Femur (tissue), 1 donor: ENCODE measurements at places on chromosomes 1 and 21.
A peak's percentile ranks its signal among the peaks of the same experiment; 100 is the strongest.

DNA sequence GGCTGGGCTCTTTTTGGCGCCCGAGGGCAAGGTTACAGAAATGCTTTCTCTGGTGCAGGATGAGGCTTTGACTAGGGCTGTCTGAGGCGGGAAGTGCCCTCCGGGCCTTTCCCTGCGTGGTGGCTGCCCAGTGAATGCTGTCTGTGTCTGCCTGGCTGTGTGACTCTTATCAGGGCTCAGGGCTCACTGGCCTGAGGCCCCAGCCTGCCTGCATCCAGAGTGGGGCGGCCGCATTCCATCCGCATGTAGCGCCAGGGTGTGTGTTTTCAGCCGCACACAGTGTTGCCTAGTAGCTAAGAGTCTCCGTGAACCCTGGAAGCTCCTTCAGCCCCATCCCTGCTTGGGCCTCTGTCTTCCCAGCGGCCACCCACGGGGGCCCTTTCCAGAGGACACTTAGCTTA lies 59.1 kb downstream of the FAAP20 start:
- DNase-seq = peak; percentile 95

DNA sequence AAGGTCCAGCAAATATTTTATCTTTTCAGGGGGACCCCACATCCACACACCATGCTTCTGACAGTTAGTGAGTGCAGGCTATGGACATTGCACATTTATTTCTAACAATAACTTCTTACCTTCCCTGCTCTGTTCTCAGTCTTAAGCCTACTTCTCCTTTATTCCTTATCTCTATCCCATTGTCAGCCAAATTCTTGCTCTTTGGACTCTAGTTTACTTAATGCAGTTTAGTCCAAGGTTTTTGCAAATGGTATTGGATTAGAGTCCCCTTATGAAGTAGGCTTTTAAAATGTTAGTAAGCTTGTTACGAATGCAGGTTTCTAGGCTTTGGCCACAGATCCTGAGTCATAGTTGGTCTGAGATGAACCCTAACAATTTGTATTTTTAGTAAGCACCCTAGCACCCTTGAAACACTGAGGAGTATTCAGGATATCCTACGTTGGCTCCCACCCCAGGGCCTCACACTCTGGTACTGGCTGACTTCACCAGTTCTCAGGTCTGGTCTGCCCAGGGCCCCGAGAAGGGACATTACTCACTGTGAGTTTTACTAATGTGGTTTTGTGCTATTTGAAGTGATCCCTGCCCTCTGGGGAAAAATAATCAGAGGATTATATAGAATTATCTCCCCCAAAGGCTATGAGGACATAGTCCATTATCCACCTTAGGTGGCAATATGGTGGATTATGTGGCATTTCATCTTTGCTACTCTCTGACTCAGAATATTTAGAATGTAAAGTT lies 239.5 kb downstream of the TGFB2 start:
- DNase-seq = no peak

- DNase-seq = no peak
These were observed 34.3 kb downstream of the ACTN2 start for GRCh38 chr1:236720611-236721010.

DNA sequence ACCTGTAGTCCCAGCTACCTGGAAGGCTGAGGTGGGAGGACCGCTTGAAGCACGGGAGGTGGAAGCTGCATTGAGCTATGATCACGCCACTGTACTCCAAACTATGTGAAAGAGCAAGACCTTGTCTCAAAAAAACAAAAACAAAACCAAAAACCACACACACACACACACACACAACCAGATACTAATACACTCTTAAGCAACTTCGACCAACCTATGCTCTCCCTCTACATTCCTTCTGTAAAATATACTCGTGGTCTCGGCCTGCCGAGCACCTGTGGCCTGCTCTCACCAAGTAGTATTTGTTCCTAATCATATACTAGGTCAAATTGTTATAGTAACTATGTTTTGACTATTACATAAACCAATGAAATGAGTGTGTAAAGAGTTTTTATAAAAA lies 13.5 kb upstream of the SYT2 start:
- no peak for DNase-seq

DNA sequence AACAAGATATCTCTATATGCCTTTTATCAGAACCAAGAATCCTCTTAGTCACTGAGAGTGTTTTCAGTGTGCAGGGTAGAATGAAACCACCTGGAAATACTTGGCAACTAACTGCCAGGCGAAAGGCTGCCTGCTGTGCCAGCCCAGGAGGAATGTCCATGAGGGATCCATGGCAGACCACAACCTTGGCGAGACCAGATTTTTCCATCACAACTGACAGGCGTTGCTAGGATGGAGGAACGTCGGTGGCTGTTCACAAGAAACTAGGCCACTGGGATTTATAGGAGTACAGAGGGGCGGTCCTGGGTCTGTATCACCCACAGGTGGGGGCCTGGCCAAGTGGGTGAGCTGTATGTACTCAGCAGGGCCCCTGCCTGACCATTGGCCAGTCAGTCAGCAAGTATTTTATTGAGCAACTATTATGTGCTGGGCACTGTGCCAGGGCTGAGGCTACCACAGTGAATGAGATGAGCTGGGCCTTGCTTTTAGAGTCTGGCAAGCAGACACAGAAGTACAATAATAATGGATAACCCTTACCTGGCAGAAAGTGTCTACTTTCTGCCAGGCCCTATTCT lies 199.4 kb downstream of the FOXD2 start:
- DNase-seq = peak; percentile 36

DNA sequence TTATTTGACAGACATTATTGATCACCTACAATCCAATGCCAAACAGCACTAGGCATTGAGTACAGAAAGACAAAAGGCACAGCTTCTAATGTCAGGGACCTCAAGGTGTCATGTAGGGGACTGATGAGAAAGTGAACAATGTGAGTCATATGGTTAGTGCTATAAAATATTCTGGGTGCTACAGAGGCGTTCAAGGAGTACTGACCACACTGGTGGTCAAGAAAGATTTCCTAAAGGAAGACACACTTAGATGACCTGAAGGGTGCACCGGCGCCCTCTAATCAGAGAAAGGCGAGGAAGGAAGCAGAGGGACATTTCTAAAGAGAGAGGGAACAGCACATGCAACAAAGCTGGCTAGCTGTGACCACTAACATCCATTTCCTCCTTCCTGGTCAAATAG lies 64.9 kb upstream of the F3 start:
- no peak for DNase-seq

- no peak for DNase-seq
These were observed 138.9 kb downstream of the IGSF21 start for GRCh38 chr1:18246543-18246942.

DNA sequence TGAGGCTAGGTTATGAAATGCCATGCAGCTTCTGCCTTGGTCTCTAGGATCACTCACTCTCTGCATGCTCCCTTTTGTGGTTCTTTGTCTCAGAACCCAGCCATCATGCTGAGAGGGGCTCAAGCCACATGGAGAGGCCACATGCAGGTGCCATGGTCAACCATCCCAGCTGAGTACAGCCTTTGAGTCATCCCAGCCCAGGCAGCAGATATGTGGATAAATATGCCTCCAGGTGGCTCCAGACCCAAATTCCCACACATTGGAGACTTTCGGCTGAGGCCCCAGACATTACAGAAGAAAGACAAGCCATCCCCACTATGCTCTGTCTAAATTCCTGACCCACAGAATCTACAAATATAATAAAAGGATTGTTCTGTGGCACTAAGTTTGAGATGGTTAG lies 102.0 kb downstream of the LHX9 start:
- DNase-seq = no peak

DNA sequence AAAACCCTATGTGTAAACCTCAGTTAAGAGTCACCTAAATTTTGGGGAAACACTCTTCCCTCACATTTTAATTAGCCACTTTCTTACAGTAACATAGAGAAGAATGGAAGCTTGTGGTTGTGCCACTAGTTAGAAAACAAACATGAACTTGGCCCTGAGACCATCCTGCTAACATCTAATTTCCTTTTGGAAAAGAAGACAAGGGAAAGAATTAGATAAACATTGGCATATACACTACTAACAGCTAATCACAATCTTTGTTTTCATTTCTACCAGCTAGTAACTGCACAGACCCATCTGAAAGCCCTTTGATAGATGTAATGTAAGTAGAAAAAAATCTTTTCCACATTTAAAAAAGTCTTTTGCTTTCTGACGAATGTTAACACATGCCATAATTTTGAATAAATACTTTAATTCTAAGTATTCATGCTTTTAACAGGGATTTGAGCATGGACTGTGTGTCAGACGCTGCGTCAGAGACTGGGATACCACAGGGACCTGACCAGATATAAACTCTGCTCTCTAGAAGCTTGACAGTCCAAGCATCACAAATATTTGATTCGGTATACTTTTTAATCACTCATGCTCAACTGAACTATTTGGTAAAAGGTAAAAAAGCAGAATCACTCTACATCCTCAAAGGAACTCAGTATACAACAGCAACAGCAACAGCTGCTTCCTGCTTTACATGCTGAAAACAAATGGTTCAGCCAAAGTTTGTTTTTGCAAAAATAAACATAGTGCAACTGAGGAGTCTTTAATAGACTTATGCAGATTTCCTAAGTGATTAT lies 30.2 kb downstream of the DPH5 start:
- no peak for DNase-seq

DNA sequence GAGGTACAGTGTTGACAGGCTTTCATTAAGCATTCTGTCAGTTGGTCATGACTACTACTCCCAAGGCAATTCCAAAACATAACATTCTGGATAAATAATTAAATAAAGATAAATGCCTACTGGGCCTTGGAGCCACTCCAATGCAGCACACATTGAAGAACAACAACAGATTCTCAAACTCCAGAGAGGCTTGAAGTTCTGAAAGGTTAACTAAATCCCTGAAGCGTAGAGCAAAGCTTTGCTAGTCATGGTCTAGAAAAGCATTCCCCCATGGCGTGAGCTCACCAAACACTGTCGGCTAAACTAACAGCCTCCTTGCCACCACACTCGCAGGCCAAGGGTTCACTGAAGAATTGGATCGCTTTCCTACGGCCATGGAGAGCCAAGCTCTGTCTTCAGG lies 268.0 kb downstream of the ATG4C start:
- DNase-seq = no peak

DNA sequence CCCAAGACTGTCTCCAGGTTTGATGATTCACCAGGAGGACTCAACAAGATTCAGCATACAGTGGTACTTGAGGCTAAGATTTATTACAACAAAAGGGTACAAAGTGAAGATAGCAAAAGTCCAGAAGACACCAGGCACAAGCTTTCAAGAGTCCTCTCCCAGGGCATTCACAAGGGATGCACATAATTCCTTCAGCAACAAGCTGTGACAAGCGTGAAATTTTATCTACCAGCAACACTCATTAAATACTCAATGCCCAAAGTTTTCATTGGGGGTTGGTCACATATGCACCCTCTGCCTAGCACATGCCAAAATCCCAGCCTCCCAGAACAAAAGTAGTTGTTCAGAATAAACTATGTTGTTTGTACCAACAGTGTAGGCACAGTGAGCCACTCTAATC lies 62.3 kb downstream of the PRKACB start:
- no peak for DNase-seq

DNA sequence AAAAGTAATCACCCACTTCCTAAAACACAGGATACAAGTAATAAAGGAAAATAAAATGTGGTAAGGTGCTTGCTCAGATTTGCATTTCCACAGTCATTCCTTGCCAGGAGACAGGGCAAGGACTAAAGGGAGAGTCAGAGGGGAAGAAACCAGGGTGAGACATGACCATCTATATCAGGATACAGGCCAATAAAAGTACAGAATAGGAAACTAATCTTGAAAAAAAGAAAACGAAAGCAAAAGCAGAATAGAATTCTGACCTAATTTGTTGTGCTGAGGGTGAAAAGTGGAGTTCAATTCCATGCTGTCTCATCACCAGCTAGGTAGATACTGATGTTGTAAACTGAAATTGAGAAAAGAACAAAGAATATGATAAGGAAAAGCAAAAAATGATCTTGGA lies 27.3 kb downstream of the JMJD4 start:
- no peak for DNase-seq

DNA sequence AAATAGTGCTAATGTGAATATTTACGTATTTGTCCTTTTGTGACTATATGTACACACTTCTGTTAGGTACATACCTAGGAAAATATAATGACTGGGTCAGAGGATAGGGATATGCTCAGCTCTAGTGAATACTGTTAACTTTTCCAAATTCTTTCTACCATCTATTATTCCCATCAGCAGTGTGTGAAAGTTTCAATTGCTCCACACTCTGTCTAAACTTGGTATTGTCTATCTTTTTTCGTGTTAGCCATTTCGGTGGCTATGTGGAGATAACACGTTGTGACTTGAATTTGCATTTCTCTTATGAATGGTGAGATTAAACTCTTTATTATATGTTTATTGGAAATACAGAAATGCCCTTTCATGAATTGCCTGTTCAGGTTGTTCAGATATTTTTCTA lies 22.7 kb upstream of the LELP1 start:
- DNase-seq = no peak

- no peak for DNase-seq
These were observed 567 bp downstream of the PMVK start for GRCh38 chr1:154935749-154936554.

GRCh38 chr1:91226741-91227140 lies 177.9 kb downstream of the HFM1 start:
- DNase-seq = no peak

DNA sequence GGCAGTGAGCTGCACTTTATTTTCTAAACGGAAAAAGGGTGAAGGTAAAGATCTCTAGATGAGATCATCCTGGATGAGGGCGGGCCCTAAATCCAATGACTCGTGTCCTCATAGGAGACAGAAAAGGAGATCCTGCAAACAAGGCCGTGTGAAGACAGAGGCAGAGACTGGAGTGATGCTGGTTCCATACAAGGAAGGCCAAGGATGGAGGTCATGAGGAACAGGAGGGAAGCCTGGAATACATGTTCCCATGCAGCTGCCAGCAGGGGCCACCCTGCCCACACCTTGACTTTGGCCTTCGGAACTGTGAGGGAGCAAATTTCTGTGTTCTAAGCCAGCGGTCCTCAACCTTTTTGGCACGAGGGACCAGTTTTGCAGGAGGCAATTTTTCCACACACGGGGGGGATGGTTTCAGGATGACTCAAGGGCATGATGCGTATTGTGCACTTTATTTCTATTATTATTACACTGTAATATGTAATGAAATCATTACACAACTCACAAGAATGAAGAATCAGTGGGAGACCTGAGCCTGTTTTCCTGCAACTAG lies 94.3 kb downstream of the PSMG1 start:
- DNase-seq = peak; percentile 46

- peak; percentile 62 for DNase-seq
These were observed 1.0 kb downstream of the MARCKSL1 start for GRCh38 chr1:32334864-32335534.

DNA sequence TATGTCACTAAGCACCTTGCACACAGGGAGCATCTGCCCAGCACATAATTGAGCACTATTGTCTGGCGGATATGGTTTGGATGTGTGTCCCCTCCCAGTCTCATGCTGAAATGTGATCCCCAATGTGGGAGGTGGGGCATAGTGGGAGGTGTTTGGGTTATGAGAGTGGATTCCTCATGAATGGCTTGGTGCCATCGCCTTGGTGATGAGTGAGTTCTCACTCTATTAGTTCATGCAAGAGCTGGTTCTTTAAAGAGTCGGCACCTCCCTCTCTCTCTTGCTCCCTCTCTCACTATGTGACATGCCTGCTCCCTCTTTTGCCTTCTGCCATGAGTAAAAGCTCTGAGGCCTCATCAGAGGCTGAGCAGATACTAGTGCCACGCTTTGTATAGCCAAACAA lies 9.5 kb downstream of the CTSK start:
- no peak for DNase-seq
